ENCODE measurements at places on chromosomes 2 and 18.

DNA sequence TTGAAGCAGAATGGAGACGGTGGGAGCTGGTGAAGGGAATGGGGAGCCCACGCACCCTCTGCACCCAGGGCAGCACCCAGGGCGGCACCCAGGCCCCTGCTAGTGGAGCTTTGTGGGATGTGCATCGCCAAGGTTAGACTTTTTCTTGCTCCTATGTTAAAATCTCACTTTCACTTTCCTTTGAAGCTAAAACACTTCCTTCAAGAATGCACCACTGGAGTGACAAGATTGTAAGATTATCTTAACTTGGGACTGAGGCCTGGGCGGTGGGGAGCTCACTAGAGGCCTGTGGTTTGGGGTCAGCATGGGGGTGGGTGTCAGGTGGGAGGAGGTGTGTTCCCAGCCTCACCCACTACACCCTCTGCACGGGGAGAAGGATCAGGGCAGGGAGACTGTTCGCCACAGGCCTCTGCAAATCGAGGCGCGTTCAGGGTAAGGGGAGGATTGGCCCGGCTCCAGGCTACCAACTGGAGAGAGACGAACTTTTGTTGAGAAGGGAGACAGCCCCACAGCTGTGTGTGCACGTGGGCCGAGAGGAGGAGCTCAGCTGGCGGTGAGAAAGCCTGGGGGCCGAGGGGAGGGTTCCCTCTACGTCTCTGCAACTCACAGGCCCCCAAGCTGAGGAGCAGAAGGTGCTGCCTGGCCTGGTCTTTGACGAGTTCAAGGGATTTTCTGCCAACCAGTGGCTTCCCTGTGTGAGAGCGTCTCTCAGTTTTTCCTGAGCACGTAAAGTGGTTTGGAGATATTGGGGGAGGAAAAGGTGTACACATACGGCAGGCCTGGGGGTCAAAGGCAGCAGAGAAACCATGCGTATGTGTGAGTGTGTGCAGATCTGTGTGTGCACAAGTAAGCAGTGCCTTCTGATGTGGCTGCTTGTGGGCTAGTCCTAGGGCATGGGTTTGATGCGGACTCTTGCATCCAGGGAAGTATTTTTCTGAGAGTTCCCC lies 147.7 kb downstream of the KLHL29 start:
- DNase-seq, result no peak

DNA sequence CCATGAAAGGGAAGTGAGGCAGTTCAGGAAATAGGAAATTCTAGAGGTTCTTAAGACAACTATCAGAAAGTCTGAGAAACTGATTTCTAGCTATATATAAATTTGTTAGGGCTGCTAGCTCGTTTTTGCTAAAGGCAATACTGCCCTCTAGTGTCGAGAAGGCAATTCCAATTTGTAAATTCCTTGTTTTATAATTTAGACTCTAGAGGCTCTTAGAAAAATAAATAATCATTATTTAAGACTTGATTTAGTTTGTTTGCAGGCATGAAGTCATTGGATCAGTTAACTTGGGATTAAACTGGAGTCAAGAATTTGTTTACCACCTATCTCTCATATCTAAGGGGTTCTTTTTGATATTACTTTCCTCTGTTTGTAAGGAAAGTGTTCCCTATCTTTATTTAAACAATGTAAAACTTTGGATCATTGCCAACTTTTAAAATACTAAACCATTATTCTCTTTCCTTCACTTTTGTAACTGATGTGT lies 66.2 kb downstream of the ACVR2A start:
- peak; percentile 36 for DNase-seq

DNA sequence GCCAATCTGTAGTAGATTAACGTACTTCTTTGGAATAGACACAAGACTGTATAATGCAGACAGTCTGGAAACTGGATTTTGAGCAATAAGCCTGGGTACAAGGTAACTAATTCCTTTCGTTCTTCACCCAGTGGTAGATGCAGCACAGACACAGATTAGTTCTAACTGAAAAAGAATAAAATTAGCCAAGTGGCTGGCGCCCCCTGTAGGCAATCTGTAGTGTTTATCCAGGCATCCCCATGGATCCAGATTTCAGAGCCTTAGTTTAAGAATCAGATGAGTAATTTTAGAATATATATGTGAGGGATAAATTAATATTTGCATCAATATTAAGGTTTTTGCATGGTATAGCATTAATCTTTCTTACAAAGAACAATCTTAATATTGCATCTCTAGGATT lies 563.9 kb downstream of the DCC start:
- DNase-seq, result no peak

DNA sequence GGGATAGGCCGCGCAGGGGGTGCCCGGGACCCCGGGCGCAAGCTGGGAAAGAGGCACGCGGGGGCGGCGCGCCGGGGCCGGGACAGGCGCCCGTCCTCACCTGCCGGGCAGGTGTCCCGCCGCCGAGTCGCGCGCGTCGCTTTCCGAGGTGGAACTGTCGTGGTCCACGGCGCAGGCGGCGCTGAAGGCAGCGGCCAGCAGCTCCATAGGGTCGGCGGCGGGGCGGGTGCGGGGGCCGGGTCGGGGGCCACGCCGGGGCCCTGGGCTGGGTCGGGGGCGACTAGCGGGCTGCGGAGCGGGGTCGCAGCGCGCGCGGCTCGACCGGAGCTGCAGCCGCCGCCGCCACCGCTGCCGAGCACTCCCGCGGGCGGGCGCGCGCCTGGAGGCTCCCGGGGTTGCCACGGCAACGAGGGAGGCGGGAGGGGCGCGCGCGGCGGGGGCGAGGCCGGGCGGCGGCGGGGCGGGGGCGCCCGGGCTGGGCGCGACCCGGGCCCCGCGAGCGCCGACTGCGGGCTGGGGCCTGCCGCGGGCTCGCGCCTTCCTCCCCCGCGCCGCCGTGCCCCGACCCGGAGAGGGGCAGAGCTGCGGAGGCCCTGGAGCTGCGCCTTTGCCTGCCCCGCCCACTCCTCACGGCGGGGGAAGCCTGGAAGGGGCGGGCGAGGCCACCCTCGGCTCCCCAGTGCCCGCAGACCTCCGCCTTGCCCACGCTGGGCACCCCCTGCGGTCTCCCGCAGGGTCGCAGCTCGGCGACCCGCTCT lies 57.9 kb downstream of the SNORC start:
- DNase-seq, result no peak

GRCh38 chr2:228675646-228676045 lies 494.2 kb upstream of the SPHKAP start:
- no peak for DNase-seq

- peak; percentile 40 for DNase-seq
These were observed at the start of gene MAP4K4 for GRCh38 chr2:101697124-101698013. Gene MAP4K4, plus strand, starts transcription at chr2:101697707. Its CDS starts 374 bp downstream, at chr2:101698081.

DNA sequence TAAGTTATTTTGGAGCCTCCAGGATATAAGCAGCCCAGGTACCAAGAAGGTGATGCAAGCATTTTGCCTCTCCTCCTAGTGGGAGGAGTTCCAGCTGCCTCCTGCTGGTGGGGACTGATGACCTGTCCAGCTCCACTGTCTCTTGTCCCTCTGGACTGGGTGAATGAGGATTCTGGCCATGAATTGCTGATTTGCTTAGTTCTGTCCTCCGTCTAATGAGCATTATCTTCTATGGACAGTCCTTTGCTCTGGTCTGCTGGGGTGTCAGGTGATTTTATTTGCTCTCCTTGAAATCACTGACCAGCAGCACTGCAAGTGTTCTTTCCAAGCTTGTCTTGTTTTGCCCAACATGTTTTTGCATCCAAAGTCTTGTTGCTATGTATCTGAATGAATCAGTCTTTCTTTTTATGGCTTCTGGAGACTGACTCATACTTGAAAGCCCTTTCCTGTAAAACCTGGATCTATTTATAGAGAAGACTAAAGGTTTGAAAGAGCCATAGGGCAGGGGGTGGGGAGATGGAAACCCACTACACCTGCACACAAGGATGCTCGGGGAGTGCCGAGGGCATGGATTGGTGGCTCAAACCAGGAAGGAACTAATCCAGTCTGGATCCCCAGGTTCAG lies 40.5 kb upstream of the EFHD1 start:
- peak; percentile 82 for DNase-seq

- DNase-seq, result no peak
These were observed 218.0 kb downstream of the LOXHD1 start for GRCh38 chr18:46439037-46439436.

DNA sequence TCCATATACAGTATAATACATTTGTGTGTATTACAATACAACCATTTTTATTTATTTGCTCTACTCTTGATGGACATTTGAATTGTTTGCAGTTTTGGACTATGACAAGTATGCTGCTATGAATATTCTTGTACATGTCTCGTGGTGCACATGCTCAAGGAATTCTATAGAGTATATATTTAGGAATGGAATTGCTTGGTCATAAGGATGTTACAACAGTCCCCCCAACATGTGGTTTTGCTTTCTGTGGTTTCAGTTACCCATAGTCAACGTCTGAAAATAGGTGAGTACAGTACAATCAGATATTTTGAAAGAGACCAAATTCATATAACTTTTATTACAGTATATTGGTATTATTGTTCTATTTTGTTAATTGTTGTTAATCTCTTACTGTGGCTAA lies 24.1 kb upstream of the PLEKHM3 start:
- no peak for DNase-seq

GRCh38 chr18:68662754-68663153 lies 52.2 kb downstream of the TMX3 start:
- no peak for DNase-seq

- DNase-seq, result no peak
These were observed 12.0 kb downstream of the ANKRD44 start for GRCh38 chr2:197298609-197299008.

- no peak for DNase-seq
These were observed 189.5 kb downstream of the CTIF start for GRCh38 chr18:48728204-48728833.

DNA sequence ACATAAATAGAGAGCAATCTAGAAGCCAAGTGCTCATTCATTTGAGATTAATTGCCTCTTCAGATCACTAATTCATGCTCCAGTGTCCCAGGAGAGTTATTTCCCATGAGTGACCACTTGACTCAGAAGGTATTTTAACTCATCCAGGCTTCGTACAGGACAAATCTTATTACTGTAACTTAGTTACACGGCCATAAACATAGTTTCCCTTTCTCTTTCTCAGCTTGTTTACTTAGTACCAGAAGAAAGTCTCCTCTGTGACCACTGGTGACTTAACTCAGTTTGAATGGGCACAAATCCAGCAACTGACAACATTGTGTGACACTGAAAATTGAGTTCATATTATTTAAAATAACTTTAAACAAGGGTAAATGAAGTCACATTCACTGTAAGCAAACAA lies 25.3 kb downstream of the MMADHC start:
- peak; percentile 60 for DNase-seq

DNA sequence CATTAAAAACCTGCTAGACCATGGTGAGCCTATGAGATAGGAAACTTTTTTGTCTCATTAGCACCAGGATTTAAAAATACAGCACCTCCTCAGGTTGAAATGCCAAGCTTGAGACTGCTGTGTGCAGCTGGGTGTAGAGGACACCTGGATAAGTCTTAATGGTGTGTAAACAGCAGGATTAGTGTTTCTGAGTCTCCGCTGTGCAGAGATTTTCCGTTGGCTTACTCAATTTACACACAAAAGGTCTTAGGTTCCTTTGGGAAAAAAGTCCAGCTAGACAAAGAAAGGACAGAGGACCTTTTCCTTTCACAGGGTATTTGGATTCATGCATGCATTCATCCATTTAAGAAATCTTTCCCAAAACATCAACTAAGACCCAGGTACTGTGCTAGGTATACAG lies 168.1 kb downstream of the NRXN1 start:
- DNase-seq, result no peak

DNA sequence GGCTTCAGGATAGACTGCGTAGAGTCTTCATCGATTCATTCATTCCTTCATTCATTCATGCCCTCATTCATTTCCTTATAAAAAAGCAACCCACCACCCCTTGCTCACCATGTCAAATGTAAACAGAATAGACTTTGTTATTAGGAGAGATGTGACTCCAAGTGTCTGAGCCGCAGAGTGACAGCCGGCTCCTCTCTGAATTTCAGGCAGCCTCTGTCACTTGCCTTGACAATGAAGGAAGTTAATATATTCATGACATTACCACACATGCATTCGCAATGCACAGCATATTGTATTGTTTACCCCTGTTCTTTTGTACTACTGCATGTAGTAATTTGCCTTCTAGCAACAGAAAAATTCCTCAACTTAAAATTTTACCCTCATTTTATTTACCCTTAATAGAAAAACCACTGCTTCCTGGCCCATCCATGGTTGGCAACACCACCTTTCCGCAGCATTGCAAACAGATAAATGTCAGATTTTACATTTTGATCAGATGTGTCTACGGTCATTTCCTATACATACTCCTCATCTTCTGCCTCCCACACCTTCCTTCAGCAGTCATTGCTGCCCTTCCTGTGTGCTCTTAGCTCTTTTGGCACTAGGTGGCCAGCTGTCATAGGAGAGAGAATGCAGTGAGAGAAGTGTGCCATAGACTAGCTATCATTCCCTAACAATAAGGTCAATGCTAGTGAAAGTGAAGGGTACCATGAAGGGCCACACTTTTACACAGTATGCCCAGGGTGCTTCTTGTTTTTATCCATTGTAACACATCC lies 1090.8 kb downstream of the BCL11A start:
- no peak for DNase-seq

DNA sequence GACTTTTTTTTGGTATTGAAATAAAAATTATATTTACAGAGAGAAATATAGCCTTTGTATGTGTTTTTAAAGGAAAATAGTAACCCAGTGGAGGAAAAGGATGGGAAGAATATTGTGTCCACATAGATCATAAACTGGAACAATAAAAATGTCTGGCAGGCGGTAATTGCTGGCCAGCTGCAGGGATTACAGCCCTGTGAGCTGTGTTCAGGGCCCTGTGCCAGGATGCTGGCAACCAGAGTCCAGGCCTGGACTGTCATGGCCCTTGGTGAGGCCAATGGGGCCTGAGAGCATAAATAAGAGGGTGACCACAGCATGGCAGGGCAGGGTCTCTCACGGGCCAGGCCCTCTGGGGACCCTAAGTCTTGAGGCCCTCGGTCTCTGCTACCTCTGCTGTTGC lies 171.2 kb downstream of the ACOXL start:
- DNase-seq, result peak; percentile 4

- DNase-seq, result no peak
These were observed 40.6 kb upstream of the DSC1 start for GRCh38 chr18:31203096-31203793.

DNA sequence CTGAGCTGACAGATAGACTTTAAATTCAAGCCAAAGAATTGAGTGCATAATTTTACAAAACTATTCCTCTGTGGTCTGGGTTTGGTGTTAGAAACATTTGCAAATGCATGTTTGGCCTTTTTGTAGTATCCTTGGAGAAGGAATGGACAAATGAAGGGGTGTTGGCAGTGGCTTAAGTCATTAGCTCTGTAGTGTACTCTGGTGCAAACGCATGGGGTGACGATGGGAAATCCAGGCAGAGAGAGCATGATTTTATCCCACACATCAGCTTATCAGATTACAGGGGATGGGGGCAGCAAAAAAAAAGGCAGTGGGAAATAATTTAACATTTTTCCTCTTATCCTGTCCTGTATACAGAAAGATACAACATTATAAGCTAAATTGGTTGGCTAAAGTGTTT lies 320.6 kb downstream of the ZNF516 start:
- no peak for DNase-seq

GRCh38 chr2:10892796-10893350 lies 18.9 kb upstream of the KCNF1 start:
- DNase-seq, result no peak

Measured in DMS153 (cell line).